Right renal pelvis (tissue), 4 donors: ENCODE measurements at places on chromosomes 4 and X. TPM values are rescaled to one million over a fixed set of nuclear protein-coding genes. Genes with fewer than 3 reads are reported as not detected.

GRCh38 chrX:12981880-12982279 lies 7.0 kb downstream of the TMSB4X start:
- DNase-seq, result no peak

DNA sequence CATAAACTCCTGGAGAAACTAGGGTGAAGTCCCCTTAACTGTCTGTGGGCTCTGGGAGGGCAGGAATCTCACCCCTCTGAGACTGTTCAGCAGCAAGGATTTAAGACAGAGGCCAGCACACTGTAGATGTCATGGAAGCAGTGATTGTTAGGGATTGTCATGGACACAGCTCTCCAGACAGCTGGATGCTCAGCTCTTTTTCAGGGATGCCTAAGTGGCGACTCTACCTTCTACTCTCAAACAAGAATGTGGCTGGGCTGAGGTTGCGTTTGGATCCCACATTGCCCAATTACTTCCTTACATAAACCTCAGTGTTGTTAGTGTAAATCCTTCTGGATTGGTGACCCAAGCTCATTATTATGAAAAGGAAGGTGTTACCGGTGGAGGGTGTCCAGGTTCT lies 291.9 kb upstream of the VCX3A start:
- no peak for DNase-seq

DNA sequence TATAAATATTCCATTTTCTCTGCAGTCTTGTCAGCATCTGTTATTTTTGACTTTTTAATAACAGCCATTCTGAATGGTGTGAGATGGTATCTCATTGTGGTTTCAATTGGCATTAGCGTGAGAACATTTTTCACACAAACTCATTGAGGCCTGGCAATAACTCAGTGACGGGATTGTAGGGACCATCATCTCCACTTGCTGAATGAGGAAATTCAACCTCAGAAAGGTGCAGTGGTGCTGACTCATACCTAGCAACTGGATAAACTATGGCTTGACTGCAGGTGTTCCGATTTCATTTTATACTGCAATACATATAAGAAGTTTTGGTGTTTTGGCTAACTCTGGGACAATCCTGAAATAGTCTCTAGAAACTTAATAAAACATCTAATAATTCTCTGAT lies 88.3 kb upstream of the DDIT4L start:
- no peak for DNase-seq

GRCh38 chr4:30719454-30720020 lies 632 bp upstream of the PCDH7 start:
- DNase-seq, result no peak

GRCh38 chr4:108991551-108992328 lies 228.9 kb upstream of the ETNPPL start:
- no peak for DNase-seq

- no peak for DNase-seq
These were observed 349.9 kb downstream of the PDHA2 start for GRCh38 chr4:96189761-96190160.

DNA sequence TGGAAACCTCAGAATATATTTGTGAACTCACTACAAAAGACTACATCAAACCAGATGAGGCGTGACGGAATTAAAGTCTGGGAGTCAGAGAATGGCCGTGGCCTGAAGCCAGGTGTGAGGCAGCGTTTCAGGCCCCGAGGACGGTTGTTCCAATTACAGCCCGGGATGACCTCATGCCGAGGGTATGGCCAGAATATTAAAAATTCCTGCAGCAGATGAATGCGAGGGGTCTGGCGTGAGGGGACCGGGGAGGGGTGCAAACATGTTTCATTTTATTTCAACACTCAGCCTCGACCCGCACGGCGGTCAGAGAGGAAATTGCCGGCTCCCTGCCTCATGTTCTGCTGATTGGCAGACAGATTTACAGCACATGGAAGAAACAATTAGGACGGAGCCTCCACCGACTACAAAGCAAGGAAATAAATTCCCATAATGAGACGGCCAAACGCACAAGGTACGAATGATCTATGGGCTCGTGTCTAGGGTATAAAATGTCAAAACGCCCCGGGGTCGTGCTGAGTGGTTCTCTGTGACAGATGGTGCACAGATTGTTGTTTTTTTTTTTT lies 289.7 kb downstream of the SHOX start:
- no peak for DNase-seq

DNA sequence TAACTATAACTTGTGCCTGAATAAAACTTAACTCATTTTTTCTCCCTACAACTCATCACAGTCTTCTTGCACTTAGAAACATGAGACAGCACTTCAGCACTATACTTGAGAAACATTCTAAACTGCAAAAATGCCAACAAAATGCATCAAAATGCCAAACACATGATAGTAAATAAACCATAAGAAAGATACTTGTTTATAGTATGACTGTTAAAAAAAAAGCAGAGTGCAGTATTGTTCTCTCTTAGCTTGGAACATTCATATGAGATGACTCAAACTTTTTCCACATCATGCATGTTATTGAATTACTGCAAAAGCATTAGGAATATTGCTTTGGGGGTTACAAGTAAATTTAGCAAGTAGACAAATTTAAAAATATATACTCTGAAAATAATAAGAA lies 135.7 kb upstream of the ANXA10 start:
- no peak for DNase-seq

- DNase-seq, result no peak
These were observed 63.4 kb downstream of the F11 start for GRCh38 chr4:186329372-186329771.

- no peak for DNase-seq
These were observed 63.6 kb downstream of the SMARCAD1 start for GRCh38 chr4:94271248-94271647.

UGT2B11 gene
- polyA plus RNA-seq, result 2.1 TPM

TBX22 gene
- polyA plus RNA-seq, result 2.3 TPM

AFF2 gene
- 5.4 TPM for polyA plus RNA-seq

KIT gene
- polyA plus RNA-seq, result 16.2 TPM

SUPT20HL1 gene
- not detected for polyA plus RNA-seq
